Stimulated activated CD8-positive, alpha-beta memory T cell treated with anti-CD3 and anti-CD28 coated beads, Interleukin-7, amount 100 ng/mL, for 48 hours (primary cell): ENCODE measurements at places on chromosomes 1 and 21.

DNA sequence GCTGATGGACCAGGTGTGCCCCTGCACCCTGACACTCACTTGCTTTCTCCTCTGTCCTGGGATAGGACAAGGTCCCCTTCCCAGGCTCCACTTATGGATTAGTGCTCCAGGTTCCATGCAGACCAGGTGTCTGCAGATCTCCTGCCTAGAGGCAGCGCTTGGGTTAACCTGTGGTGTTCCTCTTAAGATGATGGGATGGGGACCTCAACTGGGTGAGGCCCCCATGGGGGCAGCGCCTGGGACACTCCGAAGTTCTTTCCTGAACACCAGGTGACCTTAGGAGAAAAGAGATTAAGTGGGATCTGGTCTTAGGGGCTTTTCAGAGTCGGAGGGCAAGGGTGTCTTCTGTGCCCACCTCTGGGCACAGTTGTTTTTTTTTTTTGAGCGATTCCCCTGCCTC lies 21.2 kb downstream of the TNNT2 start:
- DNase-seq: no peak

DNA sequence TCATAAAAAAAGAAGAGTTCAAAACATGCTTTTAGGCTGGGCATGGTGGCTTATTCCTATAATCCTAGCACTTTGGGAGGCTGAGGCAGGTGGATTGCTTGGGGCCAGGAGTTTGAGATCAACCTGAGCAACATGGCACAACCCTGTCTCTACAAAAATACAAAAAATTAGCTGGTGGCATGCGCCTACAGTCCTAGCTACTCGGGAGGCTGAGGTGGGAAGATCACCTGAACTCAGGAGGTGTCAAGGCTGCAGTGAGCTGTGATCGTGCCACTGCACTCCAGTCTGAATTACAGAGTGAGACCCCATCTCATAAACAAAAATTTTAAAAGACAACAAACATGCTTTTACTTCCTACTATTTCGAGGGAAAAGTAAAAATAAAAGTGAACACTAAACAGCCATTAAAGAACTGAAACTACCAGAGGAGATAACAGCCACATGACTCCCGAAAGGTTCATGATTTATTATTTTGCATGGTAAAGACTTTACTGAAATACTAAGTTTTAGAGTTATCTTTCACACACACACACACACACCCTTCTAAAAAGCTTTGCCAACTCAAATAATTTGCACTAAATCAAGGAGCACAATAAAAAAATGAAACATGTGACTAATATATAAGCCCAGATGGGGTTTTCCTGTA lies 48.1 kb downstream of the USP1 start:
- no peak for DNase-seq

- DNase-seq: no peak
Measured at GRCh38 chr1:198669023-198669698, 30.3 kb downstream of the PTPRC start.

- DNase-seq: no peak
Measured at GRCh38 chr1:997713-997992, 2.2 kb downstream of the HES4 start.

GRCh38 chr1:182702826-182703524 lies 18.6 kb upstream of the RGS8 start:
- no peak for DNase-seq

DNA sequence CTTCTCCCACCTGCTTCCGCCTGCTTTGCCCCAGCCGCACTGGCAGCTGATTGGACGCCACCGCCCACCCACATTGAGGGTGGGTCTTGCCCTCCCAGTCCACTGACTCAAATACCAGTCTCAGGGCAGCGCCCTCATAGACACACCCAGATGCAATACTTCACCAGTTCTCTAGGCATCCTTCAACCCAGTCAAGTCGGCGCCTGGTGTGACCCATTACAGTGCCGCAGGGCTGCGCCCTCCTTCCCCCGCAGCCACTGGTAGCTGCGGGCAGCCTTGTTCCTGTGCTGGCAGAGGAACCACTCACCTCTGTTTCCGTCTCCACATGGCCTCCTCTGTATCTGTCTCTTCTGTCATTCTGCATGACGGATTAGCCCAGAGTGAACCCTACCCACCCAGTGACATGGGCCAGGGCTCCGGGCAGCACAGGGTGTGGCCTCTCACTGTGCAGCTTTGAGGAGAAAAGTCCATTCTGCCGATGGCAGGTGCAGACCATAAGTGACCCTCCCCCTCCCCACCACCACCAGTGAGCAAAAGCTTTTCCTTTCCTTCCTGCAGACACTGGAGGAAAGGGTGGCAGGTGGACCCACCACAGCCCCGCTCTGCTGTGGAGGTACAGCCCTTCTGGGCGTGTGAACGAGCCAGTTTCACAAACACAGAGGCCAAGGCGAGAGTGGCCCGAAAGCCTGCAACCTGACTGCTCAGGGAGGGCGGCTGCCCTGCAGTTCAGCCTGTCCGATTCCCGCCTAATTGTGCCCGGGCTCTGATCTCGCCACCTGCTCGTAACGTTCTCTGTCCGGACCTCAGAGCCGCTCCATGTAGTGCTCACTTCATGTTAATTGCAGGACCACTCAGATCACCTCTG lies 57.1 kb downstream of the FAAP20 start:
- no peak for DNase-seq

GRCh38 chr1:205502992-205503391 lies 1.5 kb upstream of the CDK18 start:
- no peak for DNase-seq

- DNase-seq: no peak
Measured at GRCh38 chr21:15560383-15561056, 169.3 kb upstream of the USP25 start.

DNA sequence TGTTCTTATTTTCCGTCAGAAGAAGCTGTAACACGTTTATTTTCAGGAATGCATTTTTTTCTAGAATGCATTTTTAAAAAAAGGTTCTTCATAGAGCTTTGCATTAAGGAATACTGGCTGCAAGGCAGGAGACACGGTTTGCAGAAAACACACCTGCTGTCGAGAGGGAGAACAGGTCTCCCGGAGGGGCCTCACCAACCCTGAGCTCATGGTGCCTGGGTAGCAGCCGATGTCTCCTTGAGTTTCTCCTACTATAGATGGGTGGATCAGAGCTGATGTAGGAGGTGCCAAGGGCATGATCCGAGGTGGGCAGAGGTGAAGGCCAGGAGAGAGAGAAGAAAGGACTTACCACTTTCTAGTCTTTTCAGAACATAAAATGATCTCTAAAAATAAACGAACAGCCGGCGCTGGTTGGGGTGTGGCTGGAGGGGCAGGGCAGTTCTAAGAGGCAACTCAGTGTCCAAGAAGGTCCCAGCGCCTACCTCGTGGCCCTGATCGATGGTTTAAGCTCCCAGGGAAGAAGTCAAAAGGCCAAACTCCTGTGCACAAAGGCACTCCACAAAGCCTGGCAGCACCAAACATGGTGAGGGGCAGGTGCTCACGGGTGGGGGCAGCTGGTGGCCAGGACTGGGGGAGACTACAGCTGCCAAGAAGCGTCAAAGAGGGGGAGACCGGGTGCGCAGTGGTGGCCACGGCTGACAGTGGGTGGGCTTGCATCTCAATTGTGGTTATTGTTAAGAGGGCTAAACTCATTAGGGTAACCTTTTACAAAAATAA lies 12.2 kb downstream of the MORN1 start:
- DNase-seq: no peak

- no peak for DNase-seq
Measured at GRCh38 chr1:61740751-61741700, 1.3 kb upstream of the PATJ start.

- DNase-seq: no peak
Measured at GRCh38 chr1:24961961-24962861, 32.1 kb upstream of the RUNX3 start.

DNA sequence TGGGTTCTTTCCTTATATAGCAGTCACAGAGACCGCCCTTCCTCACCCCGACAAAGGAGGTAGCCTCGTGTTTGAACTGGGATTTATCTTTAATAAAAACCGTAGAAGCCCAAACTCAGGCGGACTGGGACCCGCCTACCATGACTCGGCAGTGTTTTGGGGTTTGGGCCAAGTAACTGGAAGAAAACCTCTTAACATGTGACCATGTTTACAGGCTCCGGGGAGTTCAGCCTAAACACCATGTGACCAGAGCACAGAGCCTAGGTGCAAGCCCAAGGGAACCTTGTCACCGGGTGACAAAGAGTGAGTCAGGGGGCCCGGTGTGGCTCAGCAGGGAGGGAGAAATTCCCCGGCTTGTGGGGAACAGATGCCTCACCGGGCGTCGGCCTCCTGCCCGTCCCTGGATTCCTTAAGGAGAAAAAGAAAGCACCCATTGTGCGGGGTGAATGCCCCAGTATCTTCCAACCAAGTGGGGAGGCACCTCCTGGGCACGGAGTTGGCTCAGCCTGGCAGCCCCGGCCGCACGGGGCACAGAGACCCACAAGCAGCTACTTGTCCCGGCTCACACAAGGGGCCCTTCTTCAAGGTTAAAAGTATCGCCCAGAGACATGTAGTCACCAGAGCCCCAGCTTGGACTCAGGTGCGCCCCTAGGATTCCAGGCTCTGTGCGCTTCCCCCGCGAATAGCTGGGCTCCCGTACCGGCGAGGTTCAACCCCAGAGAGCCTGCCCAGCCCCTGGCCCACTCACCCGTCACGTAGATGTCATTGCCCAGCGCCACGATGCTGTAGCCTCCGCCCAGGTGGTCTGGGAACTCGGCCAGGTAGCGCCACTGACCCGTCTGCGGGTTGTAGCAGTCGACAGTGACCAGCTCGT lies 1.4 kb downstream of the KLHL21 start:
- no peak for DNase-seq

DNA sequence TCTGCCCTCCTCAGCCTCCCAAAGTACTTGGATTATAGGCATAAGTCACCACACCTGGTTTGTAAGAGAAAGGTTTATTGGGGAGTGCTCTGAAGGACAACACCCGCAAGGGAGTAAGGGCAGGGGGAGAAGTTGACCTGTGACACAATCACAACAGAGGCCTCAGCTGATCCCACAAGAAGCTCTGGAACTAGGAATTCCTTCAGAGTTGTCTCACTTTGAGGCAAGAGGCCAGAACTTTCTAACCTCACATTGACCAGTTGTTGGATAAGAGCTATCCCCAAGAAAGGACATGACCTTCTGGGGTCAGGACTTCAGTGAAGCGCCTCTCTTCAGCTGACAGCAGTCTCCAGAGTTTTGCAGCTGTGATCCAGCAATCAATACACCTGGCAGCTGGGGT lies 27.4 kb upstream of the RC3H1 start:
- DNase-seq: no peak

- DNase-seq: no peak
Measured at GRCh38 chr1:170857955-170858354, 77.4 kb upstream of the MROH9 start.

DNA sequence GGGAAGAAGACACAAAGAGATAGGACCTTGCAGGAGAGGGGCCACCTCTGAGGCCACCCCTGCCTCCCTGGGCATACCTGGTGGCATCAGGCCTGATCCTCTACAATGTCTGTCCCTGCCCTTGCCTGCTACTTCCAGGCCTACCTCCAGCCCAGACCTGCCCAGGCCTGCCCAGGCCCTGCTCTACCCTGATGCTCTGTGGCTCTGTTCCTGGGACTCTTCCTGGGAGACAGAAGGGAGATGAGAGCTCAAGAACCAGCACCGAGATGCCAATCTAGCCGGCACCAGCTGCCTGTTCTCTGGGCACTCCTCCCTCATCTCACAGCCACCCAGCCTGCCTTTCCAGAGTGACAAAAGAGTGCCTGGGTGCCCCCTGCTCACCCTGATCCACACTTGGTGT lies 2.7 kb downstream of the CELF3 start:
- no peak for DNase-seq

DNA sequence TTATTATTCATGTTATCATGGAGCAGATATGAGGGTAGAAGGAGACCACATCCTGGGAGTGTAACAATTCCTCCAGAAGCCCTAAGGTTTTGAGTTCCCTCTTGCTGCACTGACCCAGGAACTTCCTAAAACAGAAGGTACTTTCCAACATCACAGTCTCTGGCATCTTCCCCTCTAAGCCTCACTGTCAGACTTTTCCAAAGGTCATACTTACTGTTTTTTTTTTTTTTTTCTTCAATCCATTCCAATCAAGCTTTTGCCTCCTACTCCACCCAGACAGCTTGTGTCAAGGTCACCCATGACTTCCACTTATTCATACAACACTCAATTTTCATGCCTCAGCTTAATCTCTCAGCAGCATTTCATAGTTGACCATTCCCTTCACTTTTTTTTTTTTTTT lies 18.4 kb upstream of the UQCRHL start:
- no peak for DNase-seq

- DNase-seq: no peak
Measured at GRCh38 chr1:2433936-2434655, 21.7 kb upstream of the PEX10 start.

DNA sequence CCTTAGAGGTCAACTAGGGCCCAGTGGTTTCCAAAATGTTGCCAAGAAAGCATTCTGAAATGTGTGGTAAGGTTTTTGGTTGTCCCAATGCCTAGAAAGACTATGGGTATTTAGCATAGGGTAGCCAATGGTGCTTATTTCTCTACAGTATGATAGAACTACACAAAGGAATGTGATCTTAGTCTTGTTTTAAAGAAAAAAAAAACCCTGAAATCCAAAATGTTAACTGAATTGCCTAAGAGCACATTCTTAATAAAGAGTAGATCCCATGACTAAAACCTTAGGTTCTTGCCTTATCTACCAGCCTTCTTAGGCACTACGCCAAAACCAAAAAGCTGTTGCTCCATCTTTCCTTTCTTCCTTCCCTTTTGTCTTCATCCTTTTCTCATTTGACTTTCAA lies 428.2 kb downstream of the MRPL39 start:
- DNase-seq: no peak

GRCh38 chr1:42680921-42681683 lies 1.1 kb upstream of the YBX1 start:
- no peak for DNase-seq
